ENCODE measurements at places on chromosomes 6 and 20.

GRCh38 chr20:8116067-8116811 lies 15.8 kb upstream of the PLCB1 start:
- DNase-seq = no peak

DNA sequence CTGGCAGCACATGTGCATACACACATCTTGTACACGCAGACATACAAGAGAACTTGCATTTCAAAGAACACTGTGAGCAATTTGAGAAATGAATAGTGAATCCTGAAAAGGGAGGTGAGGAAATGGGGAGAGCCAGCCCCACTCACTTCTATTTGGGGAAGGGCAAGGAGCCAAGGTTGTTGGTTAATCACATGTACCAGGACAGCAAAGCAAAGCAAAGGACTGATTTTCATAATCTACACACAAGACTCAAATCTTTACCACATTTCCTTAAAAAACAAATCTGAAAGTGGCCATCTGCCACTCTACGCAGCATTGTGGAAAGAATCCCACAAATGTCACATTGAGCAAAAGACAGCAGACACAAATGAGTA lies 35.0 kb upstream of the KIF16B start:
- no peak for DNase-seq

GRCh38 chr6:39933669-39934130 lies 562 bp downstream of the MOCS1 start:
- no peak for DNase-seq

DNA sequence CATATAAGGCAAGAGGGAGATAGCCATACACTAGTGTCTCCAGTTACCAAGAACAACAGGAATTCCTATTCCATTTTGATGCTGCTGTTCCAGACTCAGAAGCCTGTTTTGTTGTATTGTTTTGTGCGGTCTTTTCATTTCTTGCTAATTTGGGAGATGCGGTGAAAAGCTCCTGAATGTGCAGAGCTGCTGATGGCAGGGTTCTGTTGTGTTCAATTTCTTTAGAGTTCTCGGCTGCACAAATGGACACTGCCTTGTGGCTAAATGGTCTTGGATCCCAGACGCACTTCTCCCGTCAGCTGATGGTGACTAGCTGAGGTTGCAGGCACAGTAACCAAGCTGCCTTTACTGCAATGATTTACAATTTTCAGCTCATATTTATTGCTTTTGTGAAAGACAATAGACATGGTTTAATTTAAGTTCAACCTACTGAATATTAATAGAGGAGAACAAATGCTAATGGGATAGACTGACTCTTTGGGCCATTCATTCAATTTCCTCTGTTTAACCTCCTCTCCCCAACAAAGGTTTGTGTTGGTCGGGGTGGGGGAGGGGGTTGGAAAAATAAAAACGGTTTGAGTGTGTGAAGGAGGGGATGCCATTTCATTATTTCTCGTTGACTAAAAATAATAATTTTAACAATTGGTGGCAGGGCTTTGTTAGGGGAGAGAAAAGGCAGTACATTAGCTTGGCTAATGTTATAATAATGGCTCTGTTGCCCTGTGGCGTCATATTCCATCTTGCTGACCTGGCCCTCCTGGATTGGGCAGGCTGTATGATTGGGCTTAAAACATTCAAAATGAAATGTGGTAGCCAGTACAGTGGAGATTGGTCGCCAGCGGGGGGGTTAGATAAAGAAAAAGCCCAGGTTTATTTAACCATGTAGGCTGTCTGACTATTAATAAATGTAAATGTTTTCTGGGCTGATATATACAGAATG lies 159.5 kb downstream of the JARID2 start:
- no peak for DNase-seq

DNA sequence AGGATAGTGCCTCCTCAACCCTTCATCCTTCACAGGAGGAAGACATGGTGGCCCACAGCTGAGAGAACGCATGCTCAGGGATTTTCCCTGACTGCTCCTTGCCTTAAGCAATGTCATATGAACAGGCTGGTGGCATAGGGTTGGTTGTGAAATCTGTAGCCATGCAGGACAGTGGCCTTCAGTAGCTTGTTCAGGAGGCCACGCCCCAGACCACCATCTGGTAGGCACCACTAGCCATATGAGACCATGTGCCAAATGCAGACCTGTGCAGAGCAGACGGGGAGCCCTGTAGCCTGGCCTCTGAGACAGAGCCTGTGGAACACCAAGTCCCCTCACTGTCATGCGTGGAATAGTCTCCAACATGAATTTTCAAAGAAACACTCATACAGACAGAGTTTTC lies 76.5 kb downstream of the ADTRP start:
- DNase-seq = no peak

DNA sequence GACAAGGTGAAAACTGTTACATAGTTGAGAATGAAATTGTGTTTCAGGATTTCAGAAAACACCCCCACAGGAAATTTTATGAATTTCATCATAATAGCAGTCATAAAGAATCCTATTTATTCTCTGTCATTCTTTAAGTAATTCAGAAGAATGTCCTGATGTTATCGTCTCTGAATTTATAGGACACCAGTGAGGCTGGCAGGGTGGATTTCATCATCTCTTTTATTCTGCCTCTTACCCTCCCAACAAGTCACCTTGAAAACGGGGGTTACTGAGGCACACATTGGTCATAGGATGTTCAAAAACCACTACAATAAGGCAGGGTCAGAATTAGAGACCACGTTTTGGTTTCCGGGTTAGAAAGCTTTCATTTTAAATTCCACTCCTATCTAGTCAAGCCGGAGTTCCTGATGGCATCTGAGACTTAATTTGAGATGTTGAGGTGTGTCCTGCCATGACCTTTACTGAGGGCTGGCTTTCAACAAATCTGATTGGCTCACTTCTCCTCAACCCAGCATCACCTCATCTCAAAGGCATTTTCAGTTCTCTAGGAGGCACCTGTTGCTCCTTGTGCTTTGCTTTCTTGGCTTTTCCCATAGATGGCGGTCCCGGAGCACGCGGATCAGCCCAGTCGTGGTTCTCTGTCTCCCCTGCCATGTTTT lies 230.6 kb upstream of the SUPT3H start:
- DNase-seq = no peak

DNA sequence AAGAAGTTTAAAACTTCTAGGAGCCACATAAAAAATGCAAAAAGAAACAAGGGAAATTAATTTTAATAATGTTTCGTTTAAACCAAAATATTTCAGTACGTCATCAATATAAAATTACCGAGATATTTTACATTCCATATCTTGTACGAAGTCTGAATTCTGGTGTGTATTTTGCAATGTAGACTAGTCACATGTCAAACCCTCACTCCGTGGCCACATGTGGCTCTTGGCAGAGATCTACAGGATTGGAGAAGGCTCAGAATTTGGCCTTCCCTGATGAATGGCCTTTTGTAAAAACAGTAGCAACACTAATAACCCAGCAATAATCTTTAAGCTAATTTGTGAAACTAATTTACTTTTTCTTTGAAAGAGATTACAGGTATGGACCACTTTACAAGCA lies 217.1 kb downstream of the PRL start:
- DNase-seq = no peak

DNA sequence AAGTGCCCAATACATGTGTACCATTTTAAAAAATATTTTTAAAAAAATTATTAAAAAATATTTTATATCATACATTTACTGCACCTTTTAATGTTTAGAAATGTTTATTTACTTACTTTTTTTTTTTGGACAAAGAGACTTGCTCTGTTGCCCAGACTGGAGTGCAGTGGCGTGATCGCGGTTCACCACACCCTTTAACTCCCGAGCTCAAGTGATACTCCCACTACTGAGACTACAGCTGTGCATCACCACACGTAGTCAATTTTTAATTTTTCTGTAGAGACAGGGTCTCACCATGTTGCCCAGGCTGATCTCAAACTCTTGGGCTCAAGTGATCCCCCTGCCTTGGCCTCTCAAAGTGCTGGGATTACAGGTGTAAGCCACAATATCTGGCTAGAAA lies 9.2 kb upstream of the SIRPG start:
- DNase-seq = no peak

- no peak for DNase-seq
Measured at GRCh38 chr20:1330075-1330830, 1.3 kb upstream of the SDCBP2 start.

DNA sequence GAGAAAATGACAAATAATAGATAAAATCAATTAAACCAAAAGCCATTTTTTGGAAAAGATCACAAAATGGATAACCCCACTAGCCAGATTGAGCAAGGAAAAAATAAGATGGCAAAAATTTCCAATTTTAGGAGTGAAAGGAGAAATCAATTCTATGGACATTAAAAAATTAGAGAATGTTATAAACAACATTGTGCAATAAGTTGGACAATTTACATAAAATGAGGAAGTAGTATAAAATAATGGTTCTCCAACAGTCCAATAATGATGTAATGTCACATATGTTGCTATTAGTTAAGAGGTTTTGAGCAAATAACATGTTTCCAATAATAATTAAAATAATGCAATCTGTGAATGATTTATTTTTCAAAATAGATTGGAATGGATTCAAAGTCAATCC lies 3.1 kb upstream of the SNAP91 start:
- no peak for DNase-seq

DNA sequence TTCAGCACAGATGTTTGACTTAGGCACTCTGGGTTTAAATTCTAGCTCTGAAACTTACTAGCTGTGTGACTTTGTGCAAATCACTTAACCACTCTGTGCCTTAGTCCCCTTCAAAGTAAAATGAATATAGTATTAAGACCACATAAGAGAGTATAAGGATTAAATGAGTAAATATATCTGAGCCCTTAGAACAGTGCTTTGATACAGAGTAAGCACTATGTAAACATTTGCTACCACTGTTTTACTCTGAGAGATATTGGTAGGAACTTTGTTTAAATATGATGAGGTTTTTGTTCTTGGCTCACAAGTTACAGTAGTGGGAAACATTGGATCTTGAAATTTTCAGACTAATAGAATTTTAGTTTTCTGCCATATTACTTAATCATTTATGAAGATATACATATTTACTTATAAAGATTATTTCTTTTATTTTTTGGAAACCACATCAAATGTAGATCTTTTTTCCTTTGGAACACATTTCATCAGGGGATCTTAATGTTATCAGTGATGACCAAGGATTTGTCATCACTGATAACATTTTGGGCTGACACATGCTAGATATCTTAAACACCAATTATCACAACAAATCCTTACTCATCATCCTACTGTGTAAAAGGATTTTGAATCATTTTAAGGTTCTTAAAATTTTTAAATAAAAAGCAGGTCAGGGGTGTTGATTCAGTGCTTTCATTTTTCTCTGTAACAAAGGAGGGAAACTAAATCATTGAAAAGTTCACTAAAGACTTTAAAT lies 226.2 kb downstream of the EYA4 start:
- no peak for DNase-seq

GRCh38 chr6:88662653-88663174 lies 300.7 kb downstream of the RNGTT start:
- no peak for DNase-seq

- no peak for DNase-seq
Measured at GRCh38 chr20:54856202-54856601, 380.8 kb downstream of the DOK5 start.

GRCh38 chr6:113707194-113707593 lies 150.0 kb upstream of the MARCKS start:
- no peak for DNase-seq

GRCh38 chr6:70363741-70364493 lies 49.4 kb upstream of the FAM135A start:
- no peak for DNase-seq

DNA sequence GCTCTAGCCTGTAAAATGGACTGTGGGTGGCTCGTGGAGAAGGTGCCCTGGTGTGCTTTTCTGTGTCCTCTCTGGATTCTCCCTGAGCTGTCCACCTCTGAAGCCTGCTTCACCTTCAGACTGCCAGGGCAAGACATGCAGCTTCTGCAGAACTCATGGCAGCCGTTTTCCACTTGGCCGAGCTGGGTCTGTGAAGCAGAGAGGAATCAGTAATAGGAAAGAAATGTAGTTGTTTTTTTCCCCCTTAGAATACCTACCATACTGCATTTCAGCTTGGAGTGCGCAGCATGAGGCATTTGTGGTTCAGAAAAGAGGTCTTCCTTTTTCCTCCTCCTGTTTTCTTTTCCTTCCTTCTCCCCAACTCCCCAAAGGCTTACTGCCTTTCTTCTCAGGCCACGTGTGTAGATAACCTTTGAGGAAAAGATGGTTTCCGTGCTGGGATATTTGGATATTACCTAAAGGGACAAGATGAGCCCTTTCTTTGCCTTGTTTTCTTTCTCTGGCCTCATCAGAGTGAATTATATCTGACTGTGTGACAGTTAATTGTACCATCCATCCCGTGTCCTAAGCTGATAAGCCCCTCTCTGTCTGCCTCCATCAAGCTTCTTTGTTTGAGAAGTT lies 39.4 kb downstream of the RREB1 start:
- no peak for DNase-seq

Measured in NCI-H345 (cell line).